Femur (tissue), 1 donor: ENCODE measurements at places on chromosomes 2 and 18.

- no peak for DNase-seq
These were observed 61.8 kb downstream of the CDH2 start for GRCh38 chr18:28115149-28115550.

- no peak for DNase-seq
These were observed 47.4 kb upstream of the RMDN2 start for GRCh38 chr2:37877457-37878315.

DNA sequence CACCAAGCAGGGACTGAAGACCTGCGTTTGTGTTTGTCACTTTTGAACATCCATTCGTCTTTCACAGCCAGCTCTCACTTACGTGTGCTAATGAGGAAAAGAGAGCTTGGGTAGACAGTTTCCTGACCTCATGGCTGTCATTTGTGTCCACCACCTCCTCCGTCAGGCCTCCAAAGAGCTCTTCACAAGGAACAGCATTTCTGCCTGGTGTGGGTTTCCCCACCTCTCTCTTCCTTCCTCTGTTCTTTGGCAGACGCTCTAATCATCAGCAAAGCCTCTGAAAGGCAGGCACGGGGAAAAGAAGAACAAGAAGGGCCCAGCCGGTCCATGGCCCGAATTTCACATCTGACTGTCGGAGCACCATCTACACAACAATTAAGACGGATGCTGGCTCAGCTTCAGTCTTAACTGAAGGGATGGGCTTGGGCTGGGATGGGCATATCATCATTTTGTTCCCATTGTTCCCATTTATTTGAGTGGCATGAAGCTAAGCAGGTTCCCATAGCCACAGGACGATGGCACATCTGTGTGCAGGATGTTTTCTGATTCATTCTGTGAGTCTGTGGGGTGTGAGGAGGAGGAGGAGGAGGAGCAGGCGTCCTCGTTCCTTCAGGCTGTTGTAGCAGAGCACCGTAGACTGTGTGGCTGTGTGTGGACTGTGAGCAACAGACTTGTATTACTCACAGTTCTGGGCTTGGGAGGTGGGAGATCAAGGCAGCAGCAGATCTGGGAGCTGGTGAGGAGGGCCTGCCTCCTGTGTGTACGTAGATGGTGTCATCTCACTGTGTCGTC is 66.4 kb downstream of the TSHZ1 start:
- no peak for DNase-seq

DNA sequence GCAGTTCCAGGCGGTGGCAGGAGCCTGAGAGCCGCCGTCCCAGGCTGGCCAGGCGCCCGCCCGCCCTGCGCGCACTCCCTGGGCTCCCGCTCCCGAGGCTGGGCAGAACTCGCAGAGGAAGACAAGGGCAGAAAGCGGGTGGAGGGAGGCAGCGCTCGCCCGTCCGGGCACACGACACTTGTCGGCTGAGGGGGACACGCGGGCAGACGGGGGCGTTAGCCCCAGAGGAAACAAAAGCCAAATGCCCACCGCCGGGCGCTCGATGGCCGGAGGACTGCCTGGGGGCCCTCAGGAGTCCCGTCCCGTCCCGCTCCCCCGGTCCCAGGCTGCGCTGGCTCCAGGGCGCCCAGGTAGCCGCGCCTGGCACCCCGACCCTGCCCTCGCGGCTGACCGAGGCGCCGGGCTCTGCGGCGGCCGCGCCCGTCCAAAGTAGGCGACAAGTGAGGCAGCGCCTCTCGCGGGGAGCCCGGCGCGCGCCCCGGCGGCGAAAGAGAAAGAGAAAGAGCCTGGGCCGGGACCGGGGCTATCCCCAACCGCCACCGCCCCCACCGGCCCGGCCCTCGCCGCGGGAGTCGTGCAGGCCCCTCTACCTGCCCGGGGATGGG is 491 bp downstream of the L3MBTL4 start:
- DNase-seq, result peak; percentile 72

GRCh38 chr2:127448526-127448925 is 30.3 kb downstream of the PROC start:
- DNase-seq, result no peak

GRCh38 chr18:3502650-3503049 is 52.7 kb downstream of the TGIF1 start:
- DNase-seq, result no peak

- no peak for DNase-seq
These were observed 31.7 kb upstream of the SELENOI start for GRCh38 chr2:26314243-26314642.

DNA sequence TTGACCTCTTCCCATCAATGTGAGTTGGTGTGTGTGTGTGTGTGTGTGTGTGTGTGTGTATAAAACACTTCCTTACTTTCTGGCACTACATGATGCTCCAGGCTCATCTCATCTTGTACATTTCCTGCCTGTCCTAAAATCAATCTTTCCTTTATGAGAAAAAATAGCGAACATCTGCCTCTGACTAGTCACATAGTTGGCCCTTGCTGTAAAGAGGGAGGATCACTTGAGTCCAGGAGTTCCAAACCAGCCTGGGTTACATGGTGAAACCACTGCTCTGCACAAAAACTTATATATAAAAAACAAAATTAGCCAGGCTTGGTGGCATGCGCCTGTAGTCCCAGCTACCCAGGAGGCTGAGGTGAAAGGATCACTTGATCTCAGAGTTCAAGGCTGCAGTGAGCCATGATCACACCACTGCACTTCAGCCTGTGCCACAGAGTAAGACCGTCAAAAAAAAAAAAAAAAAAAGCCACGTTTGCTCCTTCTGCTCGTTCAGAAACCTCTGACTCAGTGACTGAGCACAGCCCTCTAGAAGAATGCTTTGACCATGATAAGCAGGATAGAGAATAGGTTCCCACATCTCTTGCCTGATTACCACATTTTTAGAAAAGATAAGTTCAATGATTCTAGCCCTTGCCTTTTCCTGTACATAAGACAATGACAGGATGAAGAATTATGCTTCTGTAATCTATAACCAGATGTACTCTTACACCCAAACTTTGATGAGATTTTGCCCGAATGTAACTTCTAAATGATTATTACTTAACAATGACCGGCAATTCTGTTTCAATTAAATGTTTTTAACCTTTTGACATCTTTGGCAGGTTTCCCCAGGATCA is 45.2 kb upstream of the ST3GAL5 start:
- DNase-seq, result no peak

DNA sequence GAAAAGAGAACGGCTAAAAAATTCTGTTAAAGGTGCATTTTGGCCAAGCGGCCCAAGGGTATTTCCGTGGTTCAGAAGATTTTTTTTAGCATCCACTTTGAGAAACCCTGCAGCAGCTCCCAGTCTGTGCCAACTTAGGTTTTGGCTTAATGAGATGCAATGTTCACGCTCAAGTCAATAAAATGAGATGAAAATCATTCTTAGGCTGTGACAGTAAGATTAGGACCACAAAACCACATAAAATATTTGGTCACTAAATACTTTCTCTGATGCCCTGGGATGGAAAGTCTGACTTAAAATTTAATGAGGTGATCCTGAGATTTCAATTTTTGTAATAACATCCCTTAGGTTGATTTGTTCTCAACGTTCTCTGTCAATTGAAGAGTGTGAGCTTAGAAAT is 74.2 kb upstream of the FHL2 start:
- DNase-seq, result no peak
